ENCODE measurements at places on chromosomes 16 and 17.

DNA sequence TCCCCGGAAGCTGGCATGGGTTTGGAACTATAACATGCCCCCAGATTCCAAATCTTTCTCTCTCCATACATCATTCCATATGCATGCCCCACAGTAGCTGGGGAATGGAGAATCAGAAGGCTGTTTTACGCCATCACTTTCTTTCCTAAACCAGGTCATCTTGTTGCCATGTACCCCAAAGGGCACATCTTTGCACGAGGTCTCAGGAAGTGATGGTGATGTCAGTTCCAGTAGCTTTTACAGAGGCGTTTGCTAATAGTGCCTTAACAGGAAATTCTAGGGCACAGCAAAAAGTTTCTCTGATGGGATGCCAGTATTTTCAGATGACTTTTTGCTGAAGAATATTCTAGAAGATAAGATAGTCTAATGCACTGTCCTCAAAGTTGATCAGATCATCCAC lies 241.5 kb downstream of the MAF start:
- DNase-seq, result no peak

DNA sequence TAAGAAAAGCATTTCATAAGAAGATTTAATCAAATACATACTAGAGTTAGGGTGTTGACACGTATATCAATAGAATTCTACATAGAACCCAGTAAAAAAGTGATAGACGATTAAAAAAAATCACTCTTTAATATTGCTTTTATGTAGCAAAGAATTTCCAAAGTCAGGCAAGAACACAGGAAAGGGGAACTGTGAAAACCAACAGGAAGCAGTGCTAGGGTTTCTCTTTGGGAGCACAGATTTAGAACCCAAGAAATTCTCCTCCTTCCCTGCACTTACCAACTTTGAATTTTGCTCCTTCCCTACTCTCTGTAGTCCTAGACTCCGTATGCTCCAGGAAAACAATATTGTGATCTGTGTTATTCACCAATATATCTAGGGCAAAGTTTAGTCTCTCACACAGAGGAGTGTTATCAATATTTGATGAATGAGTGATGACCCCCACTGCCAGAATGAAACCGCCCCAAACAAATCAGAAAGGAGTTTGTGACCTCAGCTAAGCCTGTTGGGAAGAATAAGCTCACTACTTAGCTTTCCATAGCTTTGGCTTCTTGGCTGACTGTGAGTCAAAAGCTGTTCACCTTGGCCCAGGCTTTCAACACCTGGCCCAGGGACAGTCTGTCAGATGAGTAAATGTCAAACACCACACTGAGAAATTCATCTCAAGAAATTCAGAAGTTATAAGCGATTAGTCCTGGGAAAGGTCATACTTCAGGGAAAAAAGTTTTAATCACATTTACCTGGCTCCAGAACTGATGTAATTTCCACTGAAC lies 8.6 kb downstream of the RFWD3 start:
- no peak for DNase-seq

DNA sequence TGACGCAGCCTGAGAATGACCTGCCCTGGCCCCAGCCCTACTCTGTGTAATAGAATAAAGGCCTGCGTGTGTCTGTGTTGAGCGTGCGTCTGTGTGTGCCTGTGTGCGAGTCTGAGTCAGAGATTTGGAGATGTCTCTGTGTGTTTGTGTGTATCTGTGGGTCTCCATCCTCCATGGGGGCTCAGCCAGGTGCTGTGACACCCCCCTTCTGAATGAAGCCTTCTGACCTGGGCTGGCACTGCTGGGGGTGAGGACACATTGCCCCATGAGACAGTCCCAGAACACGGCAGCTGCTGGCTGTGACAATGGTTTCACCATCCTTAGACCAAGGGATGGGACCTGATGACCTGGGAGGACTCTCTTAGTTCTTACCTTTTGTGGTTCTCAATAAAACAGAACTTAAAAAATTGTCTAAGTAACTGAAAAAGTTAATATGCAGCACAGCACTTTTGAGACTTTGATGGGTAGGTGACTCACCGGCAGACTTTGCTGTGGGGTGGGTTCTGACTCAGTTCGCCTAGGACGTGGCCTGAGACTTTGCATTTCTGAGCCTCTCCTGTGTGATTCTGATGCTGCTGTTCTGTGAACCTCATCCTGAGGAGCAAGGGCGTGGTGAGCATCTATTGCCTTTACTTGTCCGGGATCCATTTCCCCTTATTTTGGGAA lies 5.7 kb downstream of the LAT start:
- DNase-seq, result no peak

DNA sequence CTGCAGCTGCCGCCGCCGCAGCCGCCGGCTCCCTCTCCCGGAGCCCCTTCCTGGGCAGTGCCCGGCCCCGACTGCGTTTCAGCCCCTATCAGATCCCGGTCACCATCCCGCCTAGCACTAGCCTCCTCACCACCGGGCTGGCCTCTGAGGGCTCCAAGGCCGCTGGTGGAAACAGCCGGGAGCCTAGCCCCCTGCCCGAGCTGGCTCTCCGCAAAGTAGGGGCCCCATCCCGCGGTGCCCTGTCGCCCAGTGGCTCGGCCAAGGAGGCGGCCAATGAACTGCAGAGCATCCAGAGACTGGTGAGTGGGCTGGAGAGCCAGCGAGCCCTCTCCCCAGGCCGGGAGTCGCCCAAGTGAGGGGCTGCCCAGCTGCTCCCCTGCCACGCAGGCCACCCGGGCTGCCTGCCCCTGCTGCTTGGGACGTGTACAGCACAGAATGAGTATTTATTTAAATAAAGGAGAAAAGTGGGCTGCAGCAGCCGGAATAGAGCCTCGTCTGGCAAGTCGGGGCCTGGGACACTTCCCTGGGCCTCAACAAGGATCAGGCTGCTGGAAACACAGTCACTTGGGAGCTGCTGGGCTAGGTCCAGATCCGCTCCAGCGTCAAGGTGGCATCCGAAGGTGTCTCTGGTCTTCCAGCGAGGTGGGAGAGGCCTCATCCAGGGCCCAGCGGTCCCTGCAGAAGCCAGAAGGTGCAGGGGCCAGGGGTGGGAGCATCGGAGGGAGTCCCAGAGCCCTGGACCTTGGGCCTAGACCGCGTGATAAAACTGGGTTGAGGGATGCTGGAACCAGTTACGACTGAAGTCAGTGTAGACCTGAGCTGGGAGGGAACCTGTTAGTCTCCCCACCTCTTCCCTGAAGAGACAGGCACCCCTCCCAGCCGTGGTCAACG lies 8.8 kb downstream of the TBX2 start:
- no peak for DNase-seq

- no peak for DNase-seq
Observed at GRCh38 chr16:17277981-17278381, 192.8 kb downstream of the XYLT1 start.

- peak; percentile 57 for DNase-seq
Observed at GRCh38 chr17:59154292-59154720, 680 bp downstream of the SKA2 start.

GRCh38 chr16:20865420-20866131 lies 34.6 kb downstream of the DCUN1D3 start:
- DNase-seq, result no peak

- DNase-seq, result no peak
Observed at GRCh38 chr17:9298135-9298534, 276.8 kb downstream of the NTN1 start.

All from cerebellar cortex (tissue), 1 donor.